Fibroblast of skin of scalp (primary cell): ENCODE measurements at places on chromosomes 4 and X.

DNA sequence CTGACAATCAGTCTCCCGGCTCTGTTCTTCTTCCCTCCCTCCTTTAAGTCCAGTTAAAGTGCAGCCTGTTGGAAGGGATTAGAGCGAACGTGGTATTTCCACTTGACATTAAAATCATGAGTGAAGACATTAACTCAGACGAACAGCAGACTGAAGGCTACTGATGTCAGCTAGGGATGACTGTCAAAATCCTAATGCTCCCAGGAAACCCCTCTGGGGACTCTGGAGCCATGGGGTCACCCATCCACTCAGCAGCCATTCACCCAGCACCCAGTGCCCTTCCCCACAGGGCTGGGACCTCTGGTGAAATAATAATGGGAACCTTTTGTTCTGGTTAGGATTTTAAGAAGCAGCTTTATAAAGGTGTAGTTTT is 113.9 kb downstream of the DRD5 start:
- no peak for DNase-seq

- DNase-seq = peak; percentile 67
Measured at GRCh38 chr4:10740891-10741620, 56.5 kb upstream of the CLNK start.

DNA sequence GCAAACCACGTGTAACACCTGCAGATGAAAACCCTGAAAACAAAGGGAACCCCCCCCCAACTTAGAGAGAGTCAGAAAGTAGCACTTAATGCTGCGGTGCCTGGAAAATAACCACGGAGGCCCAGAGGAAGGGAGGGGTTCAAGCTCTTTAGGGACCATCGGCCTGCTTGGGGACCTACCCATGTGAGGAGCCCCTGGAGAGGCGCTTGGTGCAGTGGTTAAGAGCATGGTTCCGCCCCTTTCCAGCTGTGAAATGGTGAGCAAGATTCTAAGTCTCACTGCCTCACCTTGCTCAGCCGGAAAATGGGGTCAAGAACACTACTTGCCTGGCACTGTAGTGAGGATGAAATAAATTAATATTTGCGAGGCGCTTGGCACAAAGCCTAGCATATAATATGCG is 13.8 kb downstream of the SLC25A5 start:
- no peak for DNase-seq

DNA sequence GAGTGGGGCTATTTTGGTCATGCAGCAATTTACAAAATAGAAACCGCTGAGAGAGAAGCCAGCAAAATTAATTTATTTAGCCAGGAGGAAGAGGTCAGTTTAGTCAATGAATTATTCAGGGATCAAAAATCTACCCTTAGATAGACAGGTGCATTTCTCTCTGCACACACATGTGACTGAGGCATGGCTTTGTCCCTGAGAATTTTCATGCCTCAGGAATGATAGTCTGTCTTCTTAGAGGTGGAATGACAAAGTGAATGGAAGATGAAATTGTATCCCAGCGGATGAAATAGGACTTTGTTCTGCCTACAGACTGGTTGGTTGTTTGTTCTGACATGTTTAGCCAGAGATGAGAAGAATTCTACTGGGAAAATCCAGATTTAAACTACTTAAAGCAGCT is 46.0 kb downstream of the ANKRD50 start:
- no peak for DNase-seq
